ENCODE measurements at places on chromosomes 3 and 15.

GRCh38 chr3:119228373-119229145 lies 12.1 kb downstream of the B4GALT4 start:
- DNase-seq = no peak

GRCh38 chr15:89150287-89150686 lies 62.0 kb downstream of the ABHD2 start:
- DNase-seq = no peak

DNA sequence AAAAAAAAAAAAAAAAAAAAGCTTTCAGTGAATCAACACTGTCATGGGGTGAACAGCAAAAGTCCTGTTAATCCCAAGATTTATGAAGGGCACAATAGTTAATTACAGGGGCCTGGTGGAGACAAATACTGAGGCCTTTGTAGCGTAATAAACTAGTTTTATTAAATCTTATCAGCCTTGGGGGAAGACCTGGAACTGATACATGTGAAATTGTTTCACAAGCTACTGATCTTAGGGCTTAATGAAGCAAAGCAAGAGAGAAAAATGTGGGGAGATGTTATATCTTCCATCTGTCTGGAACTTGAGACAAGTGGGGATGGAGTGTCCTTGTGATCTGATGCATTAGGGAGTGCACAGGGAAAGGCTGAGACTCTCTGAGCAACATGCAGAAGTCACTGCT lies 47.9 kb upstream of the OSBPL11 start:
- DNase-seq = no peak

DNA sequence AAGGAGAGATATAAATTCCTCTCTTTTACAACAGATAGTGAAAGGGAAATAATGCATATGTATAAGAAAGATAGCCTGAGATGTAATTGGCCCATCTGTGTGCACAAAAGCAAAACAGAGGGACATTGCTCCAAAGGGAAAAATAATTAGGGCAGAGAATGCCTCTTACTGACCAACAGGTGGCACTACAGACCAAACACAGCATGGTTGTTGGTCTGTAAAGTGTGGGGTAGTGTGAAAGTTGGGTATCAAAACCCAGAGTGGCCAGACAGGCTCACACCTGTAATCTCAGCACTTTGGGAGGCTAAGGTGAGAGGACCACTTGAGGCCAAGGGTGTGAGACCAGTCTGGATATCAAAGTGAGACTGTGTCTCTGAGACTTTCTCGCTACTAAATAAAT lies 4.5 kb upstream of the TLNRD1 start:
- no peak for DNase-seq

DNA sequence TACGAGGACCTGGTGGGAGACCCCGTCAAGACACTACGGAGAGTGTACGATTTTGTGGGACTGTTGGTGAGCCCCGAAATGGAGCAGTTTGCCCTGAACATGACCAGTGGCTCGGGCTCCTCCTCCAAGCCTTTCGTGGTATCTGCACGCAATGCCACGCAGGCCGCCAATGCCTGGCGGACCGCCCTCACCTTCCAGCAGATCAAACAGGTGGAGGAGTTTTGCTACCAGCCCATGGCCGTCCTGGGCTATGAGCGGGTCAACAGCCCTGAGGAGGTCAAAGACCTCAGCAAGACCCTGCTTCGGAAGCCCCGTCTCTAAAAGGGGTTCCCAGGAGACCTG lies 2.5 kb downstream of the CHST2 start:
- no peak for DNase-seq

GRCh38 chr3:71077070-71077469 lies 506.5 kb downstream of the FOXP1 start:
- no peak for DNase-seq

GRCh38 chr3:40187945-40188344 lies 121.6 kb upstream of the EIF1B start:
- no peak for DNase-seq

- no peak for DNase-seq
Measured at GRCh38 chr3:2603692-2604289, 505.1 kb downstream of the CNTN4 start.

- DNase-seq = no peak
Measured at GRCh38 chr3:27521179-27521871, 37.1 kb upstream of the SLC4A7 start.

DNA sequence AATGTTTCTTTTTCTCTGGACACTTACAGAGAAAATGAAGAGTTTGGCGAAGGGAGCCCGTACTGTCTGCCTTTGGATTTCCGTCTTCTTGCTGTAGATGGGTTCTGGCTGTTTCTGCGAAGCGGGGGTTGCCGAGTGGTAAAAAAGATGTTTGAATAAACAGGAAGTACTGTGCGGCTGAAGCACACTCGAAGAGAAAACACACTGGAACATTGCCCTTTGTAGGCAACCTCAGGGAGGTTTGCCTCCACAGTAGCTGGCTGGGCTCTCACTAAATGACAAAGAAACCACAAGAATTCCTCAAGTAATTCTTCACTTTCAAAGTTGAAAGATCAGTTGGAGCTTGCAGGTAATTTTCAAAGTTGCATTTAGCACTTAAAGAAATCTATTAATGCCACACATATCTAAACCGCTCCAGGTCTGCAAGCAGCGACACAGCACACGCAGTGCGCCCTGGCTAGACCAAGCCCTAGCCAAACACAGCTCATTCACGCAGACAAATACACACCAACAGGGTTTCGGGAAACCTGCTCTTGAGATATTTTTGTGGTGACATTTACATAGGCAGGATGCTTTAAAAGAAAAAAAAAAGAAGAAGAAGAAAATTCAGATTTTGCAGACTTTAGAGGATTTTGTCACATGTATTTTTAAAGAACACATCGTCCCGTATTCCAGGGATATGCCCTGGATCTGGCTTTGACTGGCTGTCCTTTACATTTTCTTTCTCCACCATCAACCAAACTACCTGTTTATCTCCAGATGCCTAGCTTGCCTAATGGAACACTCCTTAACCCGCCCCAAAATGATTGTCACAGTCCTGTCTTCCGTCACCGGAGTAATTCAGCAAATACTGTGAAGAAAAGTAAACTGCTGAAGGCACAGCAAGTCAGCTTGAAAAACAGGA lies 452.8 kb downstream of the FOXP1 start:
- peak; percentile 66 for DNase-seq
